Bronchial epithelial cell (primary cell): ENCODE measurements at places on chromosomes 11 and 22.

DNA sequence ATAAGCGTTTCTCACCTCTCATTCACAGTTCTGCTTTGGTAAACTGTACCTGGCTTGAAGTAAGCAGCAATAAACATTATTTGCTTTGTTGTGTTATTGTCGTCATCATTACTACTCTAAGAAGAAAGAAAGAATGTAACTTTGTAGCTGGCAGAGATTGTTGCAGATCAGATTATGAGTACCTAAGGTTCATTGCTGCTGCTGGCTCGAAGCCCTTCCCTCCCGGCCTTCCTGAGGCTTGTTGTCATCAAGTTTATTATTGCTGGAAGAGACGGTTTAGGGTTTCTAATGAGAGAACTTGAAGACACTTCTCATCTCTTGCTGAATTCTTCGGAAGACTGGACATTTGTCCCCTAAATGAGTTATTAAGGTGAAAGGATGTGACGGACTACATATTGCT, 101.3 kb downstream of the GRAMD1B start:
- DNase-seq, result no peak

GRCh38 chr11:70849031-70849430, 403.3 kb downstream of the SHANK2 start:
- DNase-seq, result no peak

GRCh38 chr22:35258191-35258988, 1.1 kb downstream of the HMGXB4 start:
- peak; percentile 21 for DNase-seq

DNA sequence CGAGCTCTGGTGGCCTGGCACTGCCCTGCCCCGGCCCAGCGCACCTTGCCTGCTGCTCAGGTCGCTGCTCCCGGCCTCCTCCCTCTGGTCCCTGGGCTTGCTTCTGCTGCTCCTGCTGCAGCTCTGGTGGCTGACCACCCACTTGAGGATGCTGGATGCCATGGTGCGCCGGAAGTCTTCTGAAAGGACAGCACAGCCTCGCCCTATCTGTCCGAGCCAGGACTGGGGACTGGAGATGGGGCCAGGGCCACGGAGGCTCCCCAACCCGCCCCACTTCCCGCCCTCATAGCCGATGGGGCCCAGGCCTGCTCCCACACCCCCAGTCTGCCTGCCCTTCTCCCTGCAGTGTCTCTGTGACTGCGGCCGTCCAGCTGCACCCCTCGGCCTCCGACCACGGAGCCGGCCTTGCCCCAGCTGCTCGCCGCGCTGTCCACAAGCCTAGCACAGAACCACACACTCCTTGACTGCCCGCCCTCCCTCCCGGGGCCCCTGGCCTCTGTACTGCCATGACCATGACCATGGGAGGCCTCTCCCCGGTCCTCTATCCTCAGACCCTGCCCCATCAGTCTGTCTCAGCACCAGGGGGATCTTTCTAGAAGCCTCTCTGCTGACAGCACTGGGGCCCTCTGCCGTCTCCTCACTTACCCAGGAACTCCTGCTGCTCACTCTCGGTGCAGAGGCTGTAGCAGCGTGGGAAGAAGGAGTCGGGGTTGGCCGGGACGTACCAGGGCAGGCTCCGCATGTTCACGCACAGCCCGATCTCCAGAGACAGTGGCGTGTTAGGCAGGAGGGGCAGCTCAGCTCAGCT, 12.7 kb downstream of the TTLL8 start:
- no peak for DNase-seq

DNA sequence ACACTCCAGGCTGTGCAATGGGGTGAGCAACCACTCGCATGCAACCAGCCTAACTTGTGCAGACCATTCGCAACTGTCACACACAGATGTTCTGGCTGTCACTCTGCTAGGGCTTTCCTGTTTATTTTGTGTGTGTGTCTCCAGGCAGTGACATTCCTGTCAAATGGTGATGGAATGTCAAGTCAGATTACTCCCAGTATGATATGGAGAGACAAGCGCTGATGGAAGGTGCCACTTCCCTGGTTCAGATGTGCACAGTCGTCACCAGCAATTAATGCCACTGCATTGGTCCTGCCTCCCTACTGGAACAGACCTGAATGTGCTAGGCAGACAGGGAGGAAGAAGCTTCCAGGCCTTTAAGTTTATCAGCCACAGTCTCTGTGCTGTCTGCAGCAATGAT, 442.4 kb upstream of the ISX start:
- DNase-seq, result no peak

DNA sequence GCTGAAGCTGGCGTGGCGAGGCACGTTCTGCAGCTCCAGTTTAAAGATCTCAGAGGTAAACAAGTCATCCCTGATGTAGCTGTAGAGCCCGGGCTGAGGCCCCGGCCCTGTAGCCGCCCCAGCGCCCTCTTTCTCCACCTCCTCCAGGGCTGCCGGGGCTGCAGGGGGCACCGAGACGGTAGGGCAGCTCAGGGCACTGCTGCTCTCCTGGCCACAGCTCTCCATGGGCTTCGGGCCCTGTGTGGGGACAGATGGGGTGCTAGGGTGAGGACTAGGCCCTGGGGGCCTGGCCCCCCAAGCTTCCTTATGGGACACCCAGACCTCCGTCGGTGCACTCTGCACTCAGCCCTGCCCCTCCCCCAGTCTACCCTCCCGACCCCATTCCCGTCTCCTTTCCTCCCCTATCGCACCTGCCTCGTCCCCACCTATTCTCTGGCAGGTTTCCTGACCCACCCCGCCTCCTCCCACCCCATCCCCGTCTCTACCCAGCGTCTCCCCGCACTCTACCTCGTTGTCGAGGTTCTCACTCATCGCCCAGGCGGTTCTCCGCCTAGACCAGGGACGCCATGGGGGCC, 559 bp downstream of the RANBP1 start:
- no peak for DNase-seq

DNA sequence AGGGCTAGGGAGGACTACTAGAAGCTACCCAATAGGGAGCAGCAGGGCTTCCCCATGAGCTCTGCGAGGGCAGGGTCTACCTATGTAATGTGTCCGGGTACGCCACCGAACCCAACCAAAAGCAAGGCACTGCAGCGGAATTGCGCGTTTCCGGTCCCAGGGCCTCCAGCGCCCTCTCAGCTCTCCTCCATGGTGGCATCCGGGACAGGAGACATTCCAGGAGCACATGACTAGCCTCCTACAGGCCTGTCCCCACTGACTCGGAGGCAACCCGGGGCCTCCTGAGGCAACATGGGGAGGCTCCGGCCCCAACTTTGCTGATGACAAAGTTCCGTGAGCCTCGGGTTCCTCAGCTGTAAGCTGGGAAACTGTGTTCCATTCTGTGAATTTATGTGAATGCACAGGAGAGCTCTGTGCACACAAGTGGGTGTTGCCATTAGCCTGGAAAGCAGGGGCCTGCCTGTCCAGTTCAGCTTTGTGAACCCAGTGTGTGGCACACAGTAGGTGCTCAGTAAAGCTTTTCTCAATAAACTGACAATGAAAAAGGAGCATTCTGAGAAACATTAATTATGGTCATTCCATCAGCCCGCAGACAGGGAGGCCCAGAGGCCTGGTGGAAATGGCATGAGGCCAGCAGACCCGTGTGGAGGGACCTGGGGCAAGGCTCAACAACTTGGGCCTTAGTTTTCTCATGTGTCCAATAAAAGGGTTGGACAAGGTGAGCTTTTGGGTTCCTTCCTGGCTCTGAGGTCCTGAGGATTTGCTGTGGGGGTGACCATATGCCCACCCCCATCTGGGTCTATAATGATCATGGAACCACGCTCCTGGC, 50.3 kb downstream of the CHRDL2 start:
- DNase-seq, result no peak

DNA sequence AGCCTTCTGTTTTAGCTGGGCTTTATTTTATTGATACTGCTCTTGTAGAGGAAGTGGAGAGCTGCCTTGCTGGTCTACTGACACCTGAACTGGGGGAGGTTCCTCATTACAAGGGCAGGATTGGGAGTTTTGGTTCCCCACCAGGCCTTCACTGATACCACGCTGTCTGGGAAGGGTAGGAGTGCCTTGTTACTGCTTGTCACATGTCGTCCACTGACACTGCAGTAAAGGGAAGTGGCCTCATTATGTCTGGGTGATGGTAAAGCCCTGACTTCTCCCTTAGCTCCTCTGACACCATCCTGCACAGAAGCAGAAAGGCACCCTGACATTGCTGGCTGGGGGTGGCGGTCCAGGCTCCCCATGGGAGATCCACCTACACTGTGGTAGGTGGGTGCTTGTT, 38.7 kb upstream of the ELF5 start:
- DNase-seq, result no peak

GRCh38 chr11:111549196-111549868, 8.8 kb downstream of the LAYN start:
- DNase-seq, result no peak

- no peak for DNase-seq
These were observed 1.5 kb downstream of the LARGE1 start for GRCh38 chr22:33918676-33919365.

- no peak for DNase-seq
These were observed 7.5 kb downstream of the LRFN4 start for GRCh38 chr11:66864172-66864901.

GRCh38 chr22:44752285-44753188, at the start of gene ARHGAP8:
ARHGAP8 (plus strand) TSS chr22:44752575; CDS start chr22:44786528, 33,953 bp downstream.
- no peak for DNase-seq

DNA sequence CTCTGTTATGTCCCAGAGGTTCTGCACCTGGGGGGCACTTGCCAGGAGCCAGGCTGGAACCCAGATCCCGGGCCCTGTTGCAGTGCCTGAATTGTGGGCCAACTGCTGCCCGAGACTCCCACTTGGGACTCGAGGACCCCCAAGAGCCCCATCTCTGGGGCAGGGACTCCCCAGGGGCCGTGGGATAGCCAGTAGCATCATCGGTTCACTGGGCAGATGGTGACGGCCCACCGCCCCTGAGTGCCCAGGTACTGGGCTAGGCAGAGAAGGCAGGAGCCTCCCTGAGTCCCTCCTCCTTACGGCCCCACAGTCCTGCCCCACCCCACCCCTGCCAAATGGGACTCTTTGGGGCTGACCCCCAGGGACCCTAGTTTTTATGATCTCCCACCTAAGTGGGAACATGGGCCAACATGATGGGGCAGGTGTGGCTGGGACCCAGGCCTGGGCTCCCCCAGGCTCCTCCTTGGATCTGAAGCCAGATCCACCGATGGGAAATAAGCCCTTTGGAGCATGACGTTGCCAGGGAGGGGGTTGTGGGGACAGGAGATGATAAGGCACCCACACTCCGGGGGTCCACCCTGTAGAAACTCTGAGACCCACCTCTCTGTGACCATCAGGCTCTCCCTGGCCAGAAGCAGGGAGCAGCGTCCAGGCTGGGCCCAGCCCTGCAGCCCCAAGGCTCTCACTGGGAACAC, 94.5 kb upstream of the FGF3 start:
- DNase-seq, result no peak

- DNase-seq, result no peak
These were observed 83.1 kb downstream of the TBC1D22A start for GRCh38 chr22:46845296-46846149.

DNA sequence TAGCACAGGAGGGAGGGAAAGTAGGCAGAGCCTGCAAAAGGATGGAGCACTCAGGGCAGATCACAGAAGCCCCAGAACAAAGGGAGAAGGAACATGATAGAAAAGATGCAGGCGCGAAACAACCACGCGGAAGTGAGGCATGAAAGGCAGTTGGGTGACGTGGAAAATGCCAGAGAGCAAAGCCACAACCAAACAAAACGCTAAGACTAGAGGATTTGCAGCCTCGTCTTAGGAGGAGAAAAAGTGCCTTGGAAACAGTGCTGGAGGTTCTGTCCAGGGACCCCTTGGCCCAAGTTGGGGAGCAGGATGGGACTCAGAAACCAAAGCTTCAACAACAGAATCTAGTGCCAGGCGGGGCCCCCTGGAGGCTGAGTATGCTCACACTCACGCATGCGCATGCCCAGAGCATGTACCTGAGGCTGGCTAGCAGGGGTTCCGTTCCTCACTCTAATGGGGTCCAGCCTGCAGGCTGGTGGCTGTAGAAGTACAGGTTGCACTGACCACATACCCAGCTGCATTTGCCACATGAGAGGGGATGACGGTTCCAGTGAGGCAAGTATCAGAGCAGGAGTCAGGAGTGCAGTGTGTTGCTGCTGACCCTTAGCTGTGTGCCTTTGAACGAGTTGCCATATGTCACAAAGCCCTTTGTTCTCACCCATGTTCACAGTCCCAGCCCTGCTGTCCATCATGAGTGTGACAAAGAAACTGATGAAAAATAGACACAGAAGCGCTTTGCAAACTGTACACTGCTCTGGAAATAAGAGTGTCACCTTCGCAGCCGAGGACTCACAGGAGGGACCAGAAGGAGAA, 568.6 kb upstream of the CADM1 start:
- DNase-seq, result no peak

GRCh38 chr11:92531065-92531739, 306.6 kb downstream of the FAT3 start:
- no peak for DNase-seq

GRCh38 chr22:19855504-19856409, 1.1 kb upstream of the GNB1L start:
- DNase-seq, result peak; percentile 59

DNA sequence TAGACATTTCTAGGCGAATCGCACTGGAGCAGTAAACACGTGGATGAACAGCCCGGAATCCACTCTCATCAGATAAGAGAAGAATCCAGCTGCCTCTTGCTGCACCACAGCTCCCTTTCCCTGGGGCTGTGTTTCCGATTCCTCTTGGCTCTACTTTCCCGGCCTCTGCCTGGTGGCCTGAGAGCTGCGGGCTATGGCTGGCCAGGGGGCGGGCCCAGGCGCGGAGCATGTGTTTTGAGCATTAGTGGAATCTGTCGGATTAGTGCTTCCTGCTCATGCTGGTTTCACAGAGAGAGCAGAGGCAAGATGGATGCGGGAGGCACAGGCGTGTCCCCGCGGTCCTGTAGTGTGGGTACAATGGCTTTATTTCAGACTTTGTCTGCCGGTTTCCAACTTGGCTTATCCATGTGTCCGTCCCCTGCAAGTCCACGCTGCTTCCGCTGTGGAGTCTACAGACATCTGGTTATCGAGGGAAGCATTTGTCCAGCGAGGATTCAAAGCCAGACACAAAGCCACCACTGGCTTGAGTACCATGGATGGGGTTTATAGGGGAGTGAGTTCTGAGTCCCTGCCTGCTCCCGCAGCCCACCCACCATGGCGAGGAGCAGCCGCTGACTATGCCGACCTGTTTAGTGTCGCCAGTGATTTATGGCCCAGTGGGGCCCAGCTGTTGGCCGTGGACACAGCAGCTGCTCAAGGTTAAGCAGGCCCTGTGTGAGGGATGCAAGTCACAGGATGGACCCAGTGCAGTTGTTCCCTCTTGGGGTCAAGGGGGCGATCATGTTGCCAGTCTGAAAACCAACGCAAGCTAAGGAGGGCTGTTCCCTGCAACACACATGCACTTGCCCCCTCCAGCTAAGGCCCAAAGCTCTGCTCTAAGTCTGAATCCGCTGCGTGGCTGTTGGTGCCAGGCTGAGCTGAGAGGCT, 43.3 kb upstream of the EP300 start:
- DNase-seq, result no peak
